CD8-positive, alpha-beta memory T cell (primary cell): ENCODE measurements at places on chromosomes 7 and 10. TPM values are rescaled to one million over a fixed set of nuclear protein-coding genes. Genes with fewer than 3 reads are reported as not detected.

DNA sequence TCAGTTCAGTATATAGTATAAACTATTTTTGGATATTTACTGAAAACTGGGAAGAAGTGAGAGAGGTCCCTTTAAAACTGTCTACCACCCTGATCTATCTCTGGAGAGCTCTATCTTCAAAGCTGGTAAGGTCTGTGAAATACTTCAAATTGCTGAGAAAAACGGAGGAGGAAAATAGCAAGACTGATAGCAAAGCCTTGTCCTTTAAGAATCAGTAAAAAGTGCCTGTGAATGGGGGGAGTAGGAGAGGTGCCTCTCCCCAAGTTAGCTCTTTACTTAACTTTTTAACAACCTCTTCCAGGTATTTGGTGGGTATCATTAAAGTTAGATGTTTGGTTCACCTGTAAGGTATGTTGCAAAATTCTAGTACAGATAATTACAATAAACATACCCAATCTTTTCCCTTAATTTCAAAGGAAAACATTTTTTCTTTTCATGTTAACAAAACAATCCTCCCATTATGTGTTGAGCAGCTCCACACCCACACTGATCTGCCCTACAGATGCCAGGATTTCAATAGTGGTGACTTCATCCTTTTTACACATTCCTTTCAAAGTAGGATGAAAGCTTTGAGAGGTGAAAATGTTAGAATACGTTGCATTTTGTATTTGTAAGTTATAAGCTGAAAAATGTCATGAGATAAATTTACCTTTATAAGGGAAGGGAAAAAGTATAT lies 149.2 kb downstream of the CRPPA start:
- no peak overlapping the region for H3K4me3 ChIP-seq
- H3K4me1 ChIP-seq, result no peaks in the 10 kb centered on the region
- H3K27ac ChIP-seq, result no peak overlapping the region
- H3K36me3 ChIP-seq, result no peaks in the 10 kb centered on the region
- no peaks in the 10 kb centered on the region for H3K27me3 ChIP-seq

Gene BMPER
- total RNA-seq, result not detected

- no peak overlapping the region for H3K4me3 ChIP-seq
- no peaks in the 10 kb centered on the region for H3K36me3 ChIP-seq
- no peak overlapping the region for H3K27ac ChIP-seq
- H3K4me1 ChIP-seq, result no peaks in the 10 kb centered on the region
These were observed 164.8 kb downstream of the NRBF2 start for GRCh38 chr10:63297941-63298340.

- no peak overlapping the region for H3K4me3 ChIP-seq
- H3K36me3 ChIP-seq, result no peaks in the 10 kb centered on the region
- DNase-seq, result no peak
- H3K27ac ChIP-seq, result no peak overlapping the region
- no peaks in the 10 kb centered on the region for H3K4me1 ChIP-seq
These were observed 104.0 kb downstream of the GRM3 start for GRCh38 chr7:86747698-86748097.

GRCh38 chr10:13973742-13974141 lies 357.0 kb downstream of the FRMD4A start:
- DNase-seq, result no peak
- no peak overlapping the region for H3K27ac ChIP-seq
- H3K27me3 ChIP-seq, result no peaks in the 10 kb centered on the region
- no peak overlapping the region for H3K4me3 ChIP-seq
- H3K4me1 ChIP-seq, result no peaks in the 10 kb centered on the region

- DNase-seq, result no peak
- no peaks in the 10 kb centered on the region for H3K27me3 ChIP-seq
- no peak overlapping the region for H3K27ac ChIP-seq
- H3K36me3 ChIP-seq, result no peaks in the 10 kb centered on the region
- H3K4me1 ChIP-seq, result no peaks in the 10 kb centered on the region
These were observed 400.7 kb upstream of the MKI67 start for GRCh38 chr10:128526791-128527375.

DNA sequence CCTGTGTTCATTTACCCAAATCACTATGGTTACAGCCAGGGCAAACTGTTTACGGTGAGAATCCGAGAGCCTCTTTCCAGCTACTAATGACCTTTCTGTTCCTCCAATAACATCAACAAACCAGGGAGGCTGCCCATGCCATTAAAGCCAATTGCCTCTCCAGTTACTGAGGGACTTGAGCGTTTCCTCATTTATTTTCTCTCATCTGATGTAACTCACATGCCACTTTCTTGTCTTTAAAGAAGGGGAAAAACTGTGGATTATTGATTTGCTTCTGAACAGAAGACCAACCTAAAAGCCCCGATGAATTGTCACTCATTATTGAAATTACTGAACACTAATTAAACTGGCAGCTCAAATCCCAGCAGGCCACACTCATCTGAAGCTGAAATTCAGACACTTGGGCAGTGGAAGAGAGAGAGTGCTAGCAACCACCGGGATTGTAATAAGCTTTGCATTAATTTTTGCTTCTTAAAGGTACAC lies 595.8 kb upstream of the MKI67 start:
- H3K27ac ChIP-seq, result no peak overlapping the region
- no peaks in the 10 kb centered on the region for H3K4me1 ChIP-seq
- H3K4me3 ChIP-seq, result no peak overlapping the region
- no peaks in the 10 kb centered on the region for H3K27me3 ChIP-seq
- DNase-seq, result no peak

Gene HOXA13
- not detected for total RNA-seq

- H3K4me1 ChIP-seq, result peaks cover 8% of the 10 kb centered on the region
- no peaks in the 10 kb centered on the region for H3K36me3 ChIP-seq
- DNase-seq, result no peak
- H3K27ac ChIP-seq, result no peak overlapping the region
- H3K4me3 ChIP-seq, result no peak overlapping the region
- H3K27me3 ChIP-seq, result no peaks in the 10 kb centered on the region
These were observed 46.8 kb upstream of the NFE2L3 start for GRCh38 chr7:26105236-26105635.

DNA sequence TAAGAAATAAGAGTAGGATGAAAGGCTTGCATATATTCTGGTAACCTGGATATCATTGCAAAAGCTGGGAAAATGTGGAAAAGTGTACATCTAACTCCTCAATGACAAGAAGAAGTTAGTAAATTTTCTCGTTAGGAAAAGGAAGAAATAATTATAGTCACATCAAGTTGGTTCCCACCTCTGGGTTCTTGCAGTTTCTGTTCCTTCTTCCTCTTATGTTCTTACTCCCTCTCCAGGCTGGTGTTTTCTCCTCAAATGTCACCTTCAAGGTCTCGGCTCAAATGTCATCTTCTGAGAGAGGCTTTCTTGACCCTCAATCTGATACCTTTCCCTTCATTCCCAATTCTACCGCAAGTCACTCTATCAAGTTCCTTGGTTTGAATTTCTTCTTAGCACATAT lies 64.4 kb downstream of the ENTPD1 start:
- H3K4me3 ChIP-seq, result no peak overlapping the region
- H3K4me1 ChIP-seq, result no peaks in the 10 kb centered on the region
- H3K36me3 ChIP-seq, result no peaks in the 10 kb centered on the region
- H3K27me3 ChIP-seq, result no peaks in the 10 kb centered on the region

DNA sequence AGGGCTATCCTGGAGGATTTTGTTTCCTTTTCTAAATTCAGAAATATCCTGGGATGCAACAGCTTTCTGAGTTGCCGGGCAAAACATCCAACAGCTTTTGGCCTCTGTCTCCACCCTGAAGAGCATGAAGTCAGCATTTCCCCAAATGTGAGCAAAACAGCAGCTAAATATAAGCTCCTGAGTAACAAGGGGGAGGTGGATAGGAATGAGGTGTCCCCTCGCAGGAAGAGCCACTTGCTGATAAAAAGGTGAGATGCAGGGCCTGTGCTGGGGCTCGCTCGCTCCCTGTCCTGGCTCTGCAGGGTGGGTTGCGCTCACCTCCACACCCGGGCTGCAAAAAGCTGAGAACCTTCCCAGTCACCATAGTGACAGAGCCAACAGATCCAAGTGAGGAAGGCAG lies 264.3 kb downstream of the ZEB1 start:
- no peaks in the 10 kb centered on the region for H3K27me3 ChIP-seq
- DNase-seq, result no peak
- no peaks in the 10 kb centered on the region for H3K36me3 ChIP-seq
- H3K4me3 ChIP-seq, result no peak overlapping the region
- no peaks in the 10 kb centered on the region for H3K4me1 ChIP-seq

- no peaks in the 10 kb centered on the region for H3K27me3 ChIP-seq
- no peaks in the 10 kb centered on the region for H3K36me3 ChIP-seq
- H3K27ac ChIP-seq, result no peak overlapping the region
- DNase-seq, result no peak
These were observed 29.0 kb downstream of the DENND2A start for GRCh38 chr7:140611641-140612040.

DNA sequence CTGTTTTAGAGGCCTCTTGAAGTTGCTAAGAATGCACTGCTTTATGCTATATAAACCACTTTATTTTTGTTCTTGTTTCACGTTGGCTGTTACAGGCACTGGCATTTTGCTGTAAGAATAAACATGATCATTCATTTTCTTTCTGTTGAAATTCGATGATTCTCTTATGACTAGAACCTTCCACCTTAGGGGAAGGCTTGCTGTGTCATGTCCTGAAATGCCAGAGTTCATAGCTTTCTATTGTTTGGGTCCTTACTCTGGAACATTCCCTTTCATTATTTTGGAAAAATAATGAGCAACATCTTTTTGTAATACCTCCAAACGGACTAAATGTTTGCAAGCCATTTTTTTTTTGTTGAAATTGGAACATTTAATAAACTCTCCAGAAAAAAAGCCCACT lies 495.1 kb upstream of the POT1 start:
- H3K27me3 ChIP-seq, result no peaks in the 10 kb centered on the region
- H3K4me3 ChIP-seq, result no peak overlapping the region
- no peak for DNase-seq
- H3K36me3 ChIP-seq, result no peaks in the 10 kb centered on the region
- no peaks in the 10 kb centered on the region for H3K4me1 ChIP-seq

- H3K27ac ChIP-seq, result no peak overlapping the region
- H3K36me3 ChIP-seq, result no peaks in the 10 kb centered on the region
- DNase-seq, result no peak
- no peak overlapping the region for H3K4me3 ChIP-seq
These were observed 616.9 kb upstream of the FOXK1 start for GRCh38 chr7:4065190-4065589.

Gene SPDYE5
- not detected for total RNA-seq

- no peaks in the 10 kb centered on the region for H3K27me3 ChIP-seq
- H3K36me3 ChIP-seq, result no peaks in the 10 kb centered on the region
- H3K4me3 ChIP-seq, result no peak overlapping the region
- no peak for DNase-seq
- H3K4me1 ChIP-seq, result peaks cover 37% of the 10 kb centered on the region
These were observed 29.8 kb downstream of the MTURN start for GRCh38 chr7:30164567-30164966.

DNA sequence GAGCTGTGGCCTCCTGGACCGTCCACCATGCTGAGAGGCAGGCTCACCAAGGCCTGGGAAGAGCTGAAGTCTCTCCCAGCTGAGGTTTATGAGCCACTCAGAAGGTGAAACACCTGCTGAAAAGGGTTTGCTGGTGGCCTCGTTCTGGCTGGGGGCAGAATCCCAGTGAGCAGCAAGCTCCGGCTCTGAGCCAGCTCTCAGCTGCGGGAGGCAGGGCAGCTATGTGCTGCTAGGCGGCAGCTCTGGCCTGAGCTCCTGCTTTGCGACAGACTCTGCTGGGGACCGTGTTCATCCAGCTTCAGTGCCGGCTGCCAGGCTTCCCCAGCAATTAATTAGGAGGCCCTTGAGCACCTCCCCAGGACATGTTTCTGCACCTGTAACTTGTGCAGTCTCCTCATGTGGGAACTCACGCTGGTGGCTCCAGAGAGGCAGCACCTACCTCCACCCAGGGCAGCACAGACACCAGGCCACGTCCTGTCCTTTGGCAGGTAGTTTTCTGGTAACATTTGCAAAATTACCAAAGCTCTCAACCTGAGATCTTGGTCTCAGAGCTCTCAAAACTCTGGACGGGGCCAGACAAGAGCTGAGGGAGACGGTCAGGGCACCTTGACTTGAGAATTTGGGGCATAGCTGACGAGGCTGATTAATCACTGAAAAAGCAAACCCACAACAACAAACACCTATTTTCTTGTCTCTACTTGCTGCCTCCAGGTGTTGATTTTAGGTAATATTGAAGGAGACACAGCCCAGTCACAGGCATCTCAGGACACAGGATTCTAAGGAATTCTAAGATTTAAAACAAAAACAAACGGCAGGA lies 185.0 kb downstream of the TCERG1L start:
- DNase-seq, result peak; percentile 11
- no peak overlapping the region for H3K27ac ChIP-seq
- H3K27me3 ChIP-seq, result no peaks in the 10 kb centered on the region
- H3K4me3 ChIP-seq, result no peak overlapping the region

GRCh38 chr7:121879544-121879943 lies 6.6 kb downstream of the PTPRZ1 start:
- H3K4me1 ChIP-seq, result no peaks in the 10 kb centered on the region
- H3K4me3 ChIP-seq, result no peak overlapping the region
- H3K36me3 ChIP-seq, result no peaks in the 10 kb centered on the region
- no peaks in the 10 kb centered on the region for H3K27me3 ChIP-seq
- no peak for DNase-seq

Gene TYSND1
- total RNA-seq, result 14.7 TPM

DNA sequence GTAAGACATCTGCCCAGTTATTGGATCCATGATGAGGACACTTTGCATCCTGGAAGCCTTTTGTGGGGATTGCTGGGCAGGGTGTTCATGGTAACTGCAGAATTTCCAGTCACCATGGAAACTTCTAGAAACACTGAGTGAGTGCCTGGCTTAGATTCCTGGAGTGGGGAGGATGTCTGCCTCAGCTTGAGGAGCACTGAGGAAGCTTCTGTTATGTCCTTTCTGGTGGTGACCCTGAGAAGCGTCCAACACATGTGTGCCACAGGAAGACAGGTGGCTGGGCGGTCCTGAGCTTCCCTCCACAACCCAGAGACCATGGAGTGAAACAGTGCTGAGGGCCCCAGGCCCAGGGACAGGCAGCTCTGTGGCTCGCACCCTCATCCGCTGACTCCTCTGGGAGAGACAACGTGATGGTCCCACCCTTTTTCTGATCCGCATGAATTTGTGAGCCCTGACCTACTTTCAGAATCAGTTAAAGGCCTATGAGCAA lies 191.8 kb upstream of the CXCL12 start:
- H3K27ac ChIP-seq, result no peak overlapping the region
- H3K4me1 ChIP-seq, result no peaks in the 10 kb centered on the region
- no peaks in the 10 kb centered on the region for H3K27me3 ChIP-seq
- no peak overlapping the region for H3K4me3 ChIP-seq

DNA sequence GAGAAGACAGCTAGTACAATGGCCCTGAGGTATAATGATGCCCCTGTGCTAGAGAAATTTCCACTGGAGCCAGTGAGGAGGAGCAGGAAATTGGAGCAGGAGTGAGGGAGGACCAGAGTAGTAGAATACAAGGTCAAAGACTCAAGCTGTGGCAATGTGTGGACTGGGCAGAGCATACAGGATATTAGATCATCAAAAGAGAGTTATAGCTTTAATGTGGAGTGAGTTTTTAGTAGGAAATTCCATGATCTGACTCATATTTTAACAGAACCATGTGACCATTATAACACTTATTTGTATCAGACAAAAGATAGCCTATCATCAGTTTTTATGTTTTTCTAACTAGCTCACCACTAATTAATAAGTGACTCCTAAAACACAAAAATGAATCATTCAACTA lies 154.1 kb downstream of the DGKB start:
- H3K27ac ChIP-seq, result no peak overlapping the region
- no peaks in the 10 kb centered on the region for H3K36me3 ChIP-seq
- no peak overlapping the region for H3K4me3 ChIP-seq
- H3K4me1 ChIP-seq, result no peaks in the 10 kb centered on the region
- no peak for DNase-seq
- H3K27me3 ChIP-seq, result no peaks in the 10 kb centered on the region

GRCh38 chr7:143003393-143004051 lies 23.4 kb downstream of the OR9A2 start:
- H3K27me3 ChIP-seq, result peaks cover 5% of the 10 kb centered on the region
- peak; percentile 55 for DNase-seq
- peaks cover 6% of the 10 kb centered on the region for H3K4me1 ChIP-seq
- H3K36me3 ChIP-seq, result no peaks in the 10 kb centered on the region
